ENCODE measurements at places on chromosomes 16 and 17.

DNA sequence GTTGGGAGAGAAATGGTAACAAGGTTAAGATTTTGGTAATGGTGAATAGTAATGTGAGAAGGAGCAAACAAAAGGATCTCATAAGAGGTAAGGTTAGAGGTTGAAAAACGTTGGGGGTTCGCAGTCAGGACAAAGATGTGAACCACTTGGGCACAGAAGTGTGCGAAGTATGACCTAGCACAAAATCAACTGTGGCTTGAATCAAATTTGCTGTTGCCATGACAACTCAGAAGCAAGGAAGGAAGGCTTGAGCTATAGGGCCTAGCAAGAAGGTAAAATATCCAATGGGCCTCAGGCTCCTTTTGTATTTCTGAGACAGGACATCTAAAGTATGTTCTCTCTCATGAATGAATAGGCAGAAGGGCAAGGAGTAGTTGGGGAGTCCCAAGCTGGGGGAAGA lies 24.5 kb upstream of the TEKT1 start:
- DNase-seq = no peak

DNA sequence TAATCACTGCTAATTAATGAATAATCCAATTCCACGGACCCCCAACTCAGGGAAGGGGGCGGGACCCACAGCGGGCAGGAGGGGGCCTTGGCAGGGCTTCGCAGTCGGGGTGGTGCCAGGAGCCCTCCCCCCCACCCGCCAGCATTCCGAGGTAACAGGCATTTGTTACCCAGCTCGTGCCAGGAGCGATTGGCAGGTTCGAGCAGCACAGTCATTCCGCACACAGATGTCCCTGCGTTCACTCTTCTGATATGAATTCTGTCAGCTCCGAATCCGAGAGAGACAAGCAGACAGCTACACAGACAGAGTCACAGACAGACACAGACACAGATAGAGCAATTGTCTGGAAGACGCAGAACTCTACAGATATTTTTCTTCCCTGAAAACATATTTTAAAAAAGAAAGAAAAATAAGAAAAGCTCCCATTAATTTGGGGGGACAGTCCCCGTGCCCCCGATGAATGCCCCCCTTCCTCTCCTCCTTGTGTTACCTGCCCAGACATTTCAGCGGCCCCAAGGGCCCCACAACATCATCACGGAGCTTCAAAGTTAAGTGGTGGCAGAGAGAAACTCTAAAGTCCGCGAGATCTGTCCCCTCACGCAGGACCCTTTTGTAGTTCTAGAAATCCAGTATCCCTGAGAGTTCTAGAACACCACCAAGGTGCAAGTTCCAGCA lies 10.2 kb downstream of the NEUROD2 start:
- DNase-seq = no peak

DNA sequence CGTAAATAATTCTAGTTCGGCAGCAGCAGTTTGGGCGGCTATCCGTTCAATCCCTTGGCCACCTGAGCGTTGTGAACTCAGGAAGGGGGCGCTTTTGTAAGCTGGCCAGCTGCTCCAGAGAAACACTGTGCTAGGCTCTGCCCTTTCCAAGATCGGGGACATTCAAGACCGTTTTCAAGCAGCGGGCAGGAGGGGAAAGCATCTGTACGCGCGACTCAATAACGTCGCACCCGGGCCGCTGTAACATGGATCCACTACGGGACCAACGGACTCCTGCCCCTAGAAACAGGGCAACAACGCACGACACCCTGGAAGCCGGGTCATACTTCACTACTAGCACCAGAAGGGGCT lies 463 bp downstream of the TOP2A start:
- peak; percentile 18 for DNase-seq

DNA sequence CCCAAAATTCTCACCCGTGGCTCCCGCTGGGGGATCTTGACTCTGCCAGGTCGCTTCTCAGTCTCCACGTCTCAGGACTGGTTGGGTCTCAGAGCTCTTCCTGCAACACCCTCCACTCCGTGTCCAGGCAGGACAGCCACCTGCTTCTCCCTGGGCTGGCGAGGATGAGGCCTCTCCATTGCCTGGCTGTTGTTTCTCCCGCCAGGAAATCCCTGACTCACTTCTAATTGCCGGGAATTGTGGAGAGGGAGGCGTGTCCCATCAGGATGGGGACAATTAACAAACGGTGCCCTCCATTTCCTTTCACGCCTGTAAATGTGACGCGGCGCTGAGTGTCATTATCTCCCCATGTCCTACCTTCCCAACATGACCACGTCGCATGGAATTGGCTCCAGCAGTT lies 204.5 kb downstream of the RBFOX3 start:
- DNase-seq = no peak

DNA sequence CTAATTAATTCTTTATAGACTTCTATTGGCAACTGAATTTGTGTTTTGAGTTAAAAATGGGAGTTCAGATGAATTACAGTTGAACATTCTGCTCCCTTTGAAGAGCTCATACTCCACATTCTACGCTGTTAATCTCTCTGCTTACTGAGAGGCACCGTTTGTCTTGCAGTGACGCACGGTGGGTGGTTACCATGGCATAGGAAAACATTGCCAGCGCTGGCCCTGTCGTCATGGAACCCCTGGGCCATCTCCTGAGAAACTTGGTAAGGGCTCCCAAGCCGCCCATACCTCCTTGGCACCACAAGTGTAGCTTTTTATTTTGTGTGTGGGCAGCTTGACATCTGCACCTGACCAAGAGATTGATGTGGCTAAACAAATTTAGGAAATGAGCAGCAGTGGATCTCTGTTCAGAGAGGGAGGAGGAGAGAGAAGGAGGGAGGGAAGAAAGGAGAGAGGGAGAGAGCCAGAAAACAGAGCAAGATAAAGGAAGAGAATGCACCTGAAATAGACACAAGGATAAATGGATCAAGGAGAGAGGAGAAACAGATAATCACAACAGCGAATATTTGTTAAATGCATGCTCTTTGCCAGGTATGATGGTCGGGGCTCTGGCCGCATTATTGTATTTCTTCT lies 398.5 kb downstream of the HAPSTR1 start:
- no peak for DNase-seq

GRCh38 chr17:45874151-45874550 lies 20.2 kb upstream of the MAPT start:
- no peak for DNase-seq

GRCh38 chr17:80596760-80597608 lies 52.3 kb downstream of the RPTOR start:
- no peak for DNase-seq

GRCh38 chr17:40134184-40134583 lies 6.2 kb upstream of the CASC3 start:
- DNase-seq = no peak

GRCh38 chr17:31690151-31690551 lies 168.9 kb downstream of the COPRS start:
- DNase-seq = no peak

GRCh38 chr17:18315562-18315922 lies 449 bp downstream of the SMCR8 start:
- DNase-seq = no peak

DNA sequence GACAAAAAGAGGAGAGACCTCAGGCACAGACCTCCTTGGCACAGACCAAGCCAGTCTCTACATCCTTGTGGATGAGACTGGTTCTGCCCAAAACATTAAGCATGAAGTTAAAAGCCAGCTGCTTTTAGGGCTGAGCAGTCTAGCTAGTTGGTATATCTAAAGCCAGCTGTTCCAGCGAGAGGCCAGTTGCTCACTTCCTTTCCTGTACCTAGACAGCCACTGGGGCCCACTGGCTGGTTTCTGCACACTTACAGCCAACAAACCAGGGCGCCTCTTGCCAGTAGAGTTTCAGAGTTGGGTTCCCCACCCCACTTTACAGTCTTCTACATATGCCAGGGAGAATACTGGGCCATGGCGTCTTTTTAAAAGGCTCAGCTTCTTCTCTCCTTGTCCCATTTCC lies 242.4 kb downstream of the ZFHX3 start:
- no peak for DNase-seq

- DNase-seq = no peak
Observed at GRCh38 chr17:21200590-21201297, 13.2 kb downstream of the TMEM11 start.

DNA sequence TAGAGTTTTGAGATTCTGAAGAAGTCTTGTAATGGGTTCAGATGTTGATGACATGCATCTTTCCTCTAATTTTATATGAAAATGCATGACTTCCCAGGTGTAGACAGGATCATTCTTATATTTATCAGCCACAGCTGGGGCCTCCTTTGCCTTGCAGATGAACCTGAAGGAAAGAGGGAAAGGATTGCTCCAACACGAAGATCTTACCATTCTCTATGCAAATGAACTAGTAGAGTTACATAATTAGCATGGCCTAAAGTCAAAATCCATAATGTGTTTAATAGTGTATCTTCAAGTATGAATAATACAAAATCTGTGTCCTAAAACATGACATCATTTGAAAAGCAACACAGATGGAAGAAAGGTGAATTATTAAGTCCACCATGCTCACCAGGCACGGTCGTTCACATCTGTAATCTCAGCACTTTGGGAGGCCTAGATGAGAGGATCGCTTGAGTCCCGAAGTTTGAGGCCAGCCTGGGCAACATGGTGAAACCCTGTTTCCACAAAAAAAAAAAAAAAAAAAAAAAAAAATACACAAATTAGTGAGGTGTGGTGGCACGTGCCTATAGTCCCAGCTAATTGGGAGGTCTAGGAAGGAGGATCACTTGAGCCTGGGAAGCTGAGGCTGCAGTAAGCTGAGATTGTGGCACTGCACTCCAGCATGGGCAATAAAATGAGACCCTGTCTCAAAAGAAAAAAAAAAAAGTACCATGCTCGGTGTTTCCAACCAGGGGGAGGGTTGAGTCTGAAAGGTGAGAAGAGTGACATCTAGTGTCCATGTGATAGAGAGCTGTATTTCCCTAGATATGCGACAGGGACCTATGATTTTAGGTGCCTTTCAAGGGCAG lies 6.3 kb downstream of the VWA3A start:
- DNase-seq = peak; percentile 58

- DNase-seq = peak; percentile 4
Observed at GRCh38 chr17:40290629-40291280, 3.1 kb downstream of the CDC6 start.

- DNase-seq = no peak
Observed at GRCh38 chr17:20095336-20096080, 86.3 kb downstream of the SPECC1 start.

DNA sequence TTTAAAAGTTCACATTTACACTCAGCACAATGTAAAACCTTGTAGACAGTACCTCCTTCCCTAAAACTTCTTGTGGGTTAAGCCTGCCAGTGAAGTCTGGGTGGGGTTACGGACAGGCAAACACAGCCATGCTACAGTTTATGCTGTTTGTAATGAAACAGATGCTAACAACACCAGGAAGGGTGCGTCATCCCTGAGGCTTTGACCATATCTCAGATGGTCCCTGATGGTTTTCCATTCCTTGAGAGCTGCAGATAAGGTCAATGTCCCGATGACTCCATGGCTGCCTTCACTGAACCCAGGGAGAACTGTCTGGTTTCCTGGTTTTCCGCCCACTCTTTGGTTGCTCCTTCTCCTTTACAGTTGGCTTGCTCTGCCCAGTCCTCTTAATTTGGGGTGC lies 29.1 kb downstream of the GAS7 start:
- DNase-seq = no peak

- DNase-seq = no peak
Observed at GRCh38 chr17:4850246-4850645, 17.1 kb downstream of the MINK1 start.

DNA sequence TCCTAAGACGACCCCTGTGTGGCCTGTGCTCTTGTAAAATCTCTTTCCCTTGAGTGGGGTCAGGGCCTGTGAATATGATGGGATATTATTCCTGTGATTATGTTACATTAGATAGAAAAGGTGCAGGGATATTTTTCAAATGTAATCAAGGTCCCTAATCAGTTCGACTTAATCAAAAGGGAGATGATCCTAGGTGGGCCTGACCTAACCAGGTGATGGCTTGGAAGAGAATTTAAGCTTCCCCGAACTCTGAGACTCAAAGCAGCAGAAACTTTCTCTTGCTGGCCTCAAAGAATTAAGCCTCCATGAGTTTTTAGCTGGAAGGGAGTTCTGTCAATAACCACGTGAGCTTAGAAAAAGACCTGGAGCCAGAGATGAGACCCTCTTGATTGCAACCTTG lies 124.7 kb downstream of the MAF start:
- DNase-seq = no peak

GRCh38 chr17:27596096-27596495 lies 34.9 kb upstream of the LGALS9 start:
- no peak for DNase-seq

- DNase-seq = no peak
Observed at GRCh38 chr16:64132190-64132589, 989.7 kb downstream of the CDH11 start.

DNA sequence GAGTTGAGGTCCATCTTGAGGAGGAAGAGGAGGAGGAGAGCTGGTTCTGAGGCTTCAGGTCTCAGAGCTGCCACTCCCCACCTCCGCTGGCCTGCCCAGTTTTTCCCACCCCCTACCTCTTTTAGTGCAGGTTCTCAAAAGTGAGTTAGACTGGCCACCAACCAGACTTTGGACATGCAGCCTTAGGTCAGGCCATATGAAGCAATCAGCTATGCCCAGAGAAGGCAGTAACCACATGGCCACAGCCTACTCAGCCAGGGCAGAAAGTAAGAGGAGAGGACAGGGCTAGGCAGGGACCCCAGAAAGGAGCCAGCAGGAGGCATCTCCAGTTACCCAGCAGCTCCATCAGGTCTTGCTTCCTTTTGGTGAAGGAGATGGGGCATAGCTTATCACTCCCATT lies 9.0 kb downstream of the MYO15A start:
- DNase-seq = no peak

DNA sequence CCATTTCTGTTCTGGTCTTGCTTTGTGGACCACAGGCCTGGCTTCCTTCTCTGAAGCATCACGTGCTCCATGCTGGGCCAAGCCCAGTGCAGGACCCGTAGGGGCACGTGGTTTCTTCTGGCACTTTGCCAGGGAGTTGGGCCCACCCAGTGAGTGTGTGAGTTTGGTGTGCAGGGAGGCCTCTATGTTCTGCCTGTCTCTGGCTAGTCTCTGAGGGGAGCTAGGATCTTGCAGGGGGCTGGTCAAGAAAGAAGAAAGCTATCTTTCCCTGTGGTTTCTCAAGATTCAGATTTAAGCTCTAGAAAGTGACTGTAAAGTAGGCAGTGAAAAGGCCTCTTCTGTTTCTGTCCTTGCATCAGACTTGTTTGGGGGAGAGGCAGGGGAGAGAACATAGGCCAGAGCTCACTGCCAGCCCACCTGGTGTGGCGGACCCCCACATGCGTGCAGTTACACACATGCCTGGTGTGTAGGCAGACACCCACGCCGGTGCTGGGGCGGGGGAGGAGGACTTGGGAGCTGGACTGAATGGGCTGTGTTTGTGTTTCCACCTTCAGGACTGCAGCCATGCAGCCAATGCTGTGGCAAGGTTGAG lies 11.8 kb downstream of the LASP1 start:
- no peak for DNase-seq

Data from NCI-H526 treated with DMSO at 0.1 percent for 48 hours (cell line).